Peyer's patch (tissue), 4 donors: ENCODE measurements at places on chromosomes 13 and 19.

GRCh38 chr19:48354332-48354992 is 9.3 kb downstream of the TMEM143 start:
- DNase-seq = no peak
- H3K36me3 ChIP-seq = no peaks in the 10 kb centered on the region
- no peak overlapping the region for H3K4me3 ChIP-seq
- H3K27me3 ChIP-seq = no peaks in the 10 kb centered on the region

DNA sequence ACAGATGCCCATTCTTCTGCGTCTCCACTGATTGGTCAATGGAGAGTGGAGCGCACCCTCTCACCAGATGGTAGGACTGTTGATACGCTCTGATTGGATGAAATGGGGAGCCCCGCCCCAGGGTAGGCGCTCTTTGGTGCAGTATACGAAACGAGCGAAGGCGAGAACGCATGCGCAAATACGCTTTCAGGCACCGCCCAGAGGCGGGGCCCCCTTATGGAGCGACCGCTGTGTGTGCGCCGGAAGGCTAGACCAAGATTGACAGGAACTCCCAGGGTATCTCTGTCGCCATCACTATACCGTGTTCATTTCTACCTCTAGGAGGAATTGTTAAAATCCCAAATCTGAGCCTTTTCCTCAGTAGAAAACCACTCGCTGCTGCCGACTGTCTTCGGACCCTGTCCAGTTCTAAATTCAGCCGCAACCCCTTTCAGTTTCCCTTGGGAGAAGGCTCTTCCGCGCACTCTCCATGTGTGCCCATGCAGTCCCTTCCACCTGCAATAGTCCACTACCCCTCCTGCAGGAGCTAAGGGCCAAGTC is 720 bp upstream of the HNRNPL start:
- no peaks in the 10 kb centered on the region for H3K27me3 ChIP-seq
- H3K27ac ChIP-seq = peak overlapping the region; percentile 100
- peaks cover 19% of the 10 kb centered on the region for H3K4me1 ChIP-seq
- peak overlapping the region; percentile 100 for H3K4me3 ChIP-seq

DNA sequence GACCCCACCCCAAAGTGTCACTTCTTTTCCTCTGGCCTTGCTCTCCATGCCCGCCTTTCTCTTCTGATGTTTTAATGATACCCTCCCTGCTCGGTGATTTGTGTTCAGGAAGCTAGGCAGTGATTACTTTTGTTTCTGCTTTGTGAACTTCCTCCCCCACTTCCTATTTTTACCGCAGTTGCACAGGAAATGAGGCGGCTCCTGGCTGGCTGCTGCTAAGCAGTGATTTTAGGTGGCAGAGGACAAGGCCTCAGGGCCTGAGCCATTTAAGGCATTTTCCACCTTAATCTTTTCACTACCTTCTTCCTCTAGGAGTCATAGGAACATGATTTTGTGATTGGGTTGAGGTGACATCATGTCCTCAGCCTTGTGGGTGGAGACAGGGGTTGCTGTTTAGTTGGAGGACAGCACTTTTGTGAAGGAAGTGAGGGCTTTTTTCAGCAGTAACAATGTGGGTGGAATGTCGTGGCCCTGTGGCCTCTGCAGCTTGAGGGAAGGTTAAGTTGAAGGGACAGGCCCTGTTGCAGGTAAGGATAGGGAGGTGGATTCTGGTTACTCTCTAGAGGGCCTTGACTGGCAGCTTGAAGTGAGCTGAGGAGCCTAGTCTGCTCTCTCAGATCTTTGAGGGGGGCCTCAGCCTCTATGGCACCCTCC is 15.7 kb downstream of the GARRE1 start:
- H3K4me1 ChIP-seq = no peaks in the 10 kb centered on the region
- DNase-seq = peak; percentile 80
- H3K27me3 ChIP-seq = no peaks in the 10 kb centered on the region

GRCh38 chr19:19062454-19063182 is 1.2 kb upstream of the SLC25A42 start:
- H3K36me3 ChIP-seq = peaks cover 5% of the 10 kb centered on the region
- peak overlapping the region; percentile 92 for H3K4me3 ChIP-seq
- peak overlapping the region; percentile 90 for H3K27ac ChIP-seq
- no peaks in the 10 kb centered on the region for H3K27me3 ChIP-seq
- no peaks in the 10 kb centered on the region for H3K4me1 ChIP-seq
- no peak for DNase-seq

DNA sequence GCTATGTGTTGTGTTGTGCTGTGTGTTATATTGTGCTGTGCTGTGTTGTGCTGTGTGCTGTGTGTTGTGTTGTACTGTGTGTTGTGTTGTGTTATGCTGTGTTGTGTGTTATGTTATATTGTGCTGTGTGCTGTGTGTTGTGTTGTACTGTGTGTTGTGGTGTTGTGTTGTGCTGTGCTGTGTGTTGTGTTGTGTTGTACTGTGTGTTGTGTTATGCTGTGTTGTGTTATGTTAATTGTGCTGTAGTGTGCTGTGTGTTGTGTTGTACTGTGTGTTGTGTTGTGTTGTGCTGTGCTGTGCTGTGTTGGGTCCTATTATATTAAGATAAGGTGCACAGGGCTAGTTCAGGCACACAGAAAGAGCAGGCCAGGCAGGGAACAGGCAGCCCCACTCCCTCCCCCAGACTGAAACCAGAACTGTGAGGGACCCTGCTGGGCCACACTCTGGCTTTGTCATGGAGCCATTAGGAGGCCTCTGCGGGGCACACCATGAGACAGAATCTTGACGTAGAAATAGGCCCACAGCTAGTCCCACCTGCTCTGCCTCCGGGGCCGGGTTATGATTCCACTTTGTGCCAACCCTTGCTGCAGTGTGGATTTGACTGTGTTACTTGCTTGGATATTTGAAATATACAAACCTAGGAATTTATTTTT is 12.1 kb downstream of the SOX1 start:
- no peak overlapping the region for H3K27ac ChIP-seq
- H3K36me3 ChIP-seq = no peaks in the 10 kb centered on the region
- H3K4me1 ChIP-seq = no peaks in the 10 kb centered on the region
- no peak for DNase-seq
- no peak overlapping the region for H3K4me3 ChIP-seq

GRCh38 chr13:66358564-66358963 is 871.6 kb downstream of the PCDH9 start:
- no peaks in the 10 kb centered on the region for H3K27me3 ChIP-seq
- H3K36me3 ChIP-seq = no peaks in the 10 kb centered on the region
- no peak overlapping the region for H3K4me3 ChIP-seq
- H3K4me1 ChIP-seq = no peaks in the 10 kb centered on the region
- no peak for DNase-seq

GRCh38 chr13:27535546-27535945 is 84.8 kb downstream of the LNX2 start:
- H3K27me3 ChIP-seq = no peaks in the 10 kb centered on the region
- no peaks in the 10 kb centered on the region for H3K4me1 ChIP-seq
- no peak overlapping the region for H3K27ac ChIP-seq
- DNase-seq = no peak
